ENCODE measurements at places on chromosomes 6 and 20. TPM values are rescaled to one million over a fixed set of nuclear protein-coding genes. Genes with fewer than 3 reads are reported as not detected.

Gene GNAS-AS1
- not detected for total RNA-seq

Gene LY6G6C
- not detected for total RNA-seq

Gene CD24
- 6.4 TPM for total RNA-seq

Gene PTCRA
- not detected for total RNA-seq

Gene CRISP3
- total RNA-seq: not detected

Gene TSPO2
- total RNA-seq: not detected

Gene GCLC
- 12.8 TPM for total RNA-seq

All from glomerular endothelial cell (primary cell).